ENCODE measurements at places on chromosomes 11 and 22. TPM values are rescaled to one million over a fixed set of nuclear protein-coding genes. Genes with fewer than 3 reads are reported as not detected.

DEFB108B gene
- not detected for total RNA-seq

TMEM225 gene
- not detected for total RNA-seq

MYEOV gene
- not detected for total RNA-seq

POU2AF1 gene
- not detected for total RNA-seq

ATG16L2 gene
- 5.7 TPM for total RNA-seq

MYBPC3 gene
- total RNA-seq, result not detected

PLET1 gene
- total RNA-seq, result not detected

OR4C45 gene
- not detected for total RNA-seq

BTBD18 gene
- not detected for total RNA-seq

MFRP gene
- 0.09 TPM for total RNA-seq

GLB1L2 gene
- 0.70 TPM for total RNA-seq

CALCA gene
- total RNA-seq, result not detected

OR51B4 gene
- total RNA-seq, result not detected

IMMP1L gene
- 2.0 TPM for total RNA-seq

MISFA gene
- total RNA-seq, result not detected

KRTAP5-5 gene
- total RNA-seq, result not detected

NELL1 gene
- total RNA-seq, result not detected

ALG12 gene
- 15.7 TPM for total RNA-seq

APOL4 gene
- total RNA-seq, result 2.2 TPM

GPHA2 gene
- not detected for total RNA-seq

KRTAP5-2 gene
- total RNA-seq, result not detected

RTN4R gene
- 1.2 TPM for total RNA-seq

IL10RA gene
- total RNA-seq, result not detected

SLC43A1 gene
- 16.6 TPM for total RNA-seq

HNRNPUL2 gene
- 10.1 TPM for total RNA-seq

OVOL1 gene
- not detected for total RNA-seq
